Fibroblast of lung (primary cell): ENCODE measurements at places on chromosomes 7 and 10.

DNA sequence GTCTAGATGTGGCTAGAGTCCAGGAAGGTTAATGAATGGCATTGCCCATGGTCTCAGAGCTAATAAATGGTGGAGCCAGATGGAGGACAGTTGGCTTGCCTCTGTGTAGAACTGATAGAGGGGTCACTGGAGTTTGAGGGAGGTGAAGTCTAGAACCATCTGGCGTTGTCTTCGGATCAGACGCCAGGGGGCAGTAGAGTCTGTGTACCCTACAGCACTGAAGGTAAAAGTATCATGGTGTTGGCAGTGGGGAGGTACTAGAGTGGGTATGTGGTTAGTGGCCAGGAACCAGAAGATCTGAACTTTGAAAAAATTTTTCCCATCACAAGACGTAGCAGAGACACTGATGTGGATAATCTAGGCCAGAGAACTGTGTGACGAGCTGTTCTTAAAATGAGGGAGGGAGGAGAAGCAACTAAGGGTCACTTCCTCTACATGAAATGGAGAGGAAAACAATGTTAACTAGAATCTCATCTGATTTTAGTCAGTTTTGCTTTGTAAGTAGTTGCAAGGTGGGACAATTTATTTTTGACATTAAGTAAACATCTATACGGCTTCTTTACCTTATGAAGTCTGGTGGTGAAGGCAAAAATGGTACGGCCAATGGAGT is 227.9 kb upstream of the PRSS58 start:
- H3K36me3 ChIP-seq = no peaks in the 10 kb centered on the region
- no peak overlapping the region for H3K4me3 ChIP-seq

DNA sequence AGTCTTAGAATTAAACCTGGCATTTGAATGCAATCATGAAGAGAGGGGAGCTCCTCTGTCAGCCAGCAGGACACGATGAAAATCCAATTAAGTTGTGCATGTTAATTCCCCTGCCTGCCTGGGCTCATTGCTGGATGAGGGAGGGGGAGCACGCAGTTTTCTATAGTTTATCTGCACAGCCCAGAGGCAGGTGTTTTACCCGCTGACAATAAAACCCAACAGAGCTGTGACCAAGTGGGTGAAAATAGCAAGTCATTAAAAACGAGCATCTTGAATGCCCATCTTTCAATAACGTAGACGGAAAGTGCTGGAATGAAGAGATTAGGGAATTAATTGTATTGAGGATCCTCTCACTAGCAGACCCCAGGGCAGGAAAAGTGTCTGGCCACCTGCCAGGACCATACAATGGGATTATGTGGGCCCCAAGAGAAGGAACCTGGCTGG is 100.1 kb upstream of the FAM20C start:
- no peak for DNase-seq
- H3K4me3 ChIP-seq = no peak overlapping the region
- H3K27me3 ChIP-seq = no peaks in the 10 kb centered on the region
- no peak overlapping the region for H3K27ac ChIP-seq
- peaks cover 21% of the 10 kb centered on the region for H3K4me1 ChIP-seq

GRCh38 chr7:115851291-115851690 is 179.3 kb downstream of the TFEC start:
- no peaks in the 10 kb centered on the region for H3K27me3 ChIP-seq
- no peaks in the 10 kb centered on the region for H3K36me3 ChIP-seq
- H3K27ac ChIP-seq = no peak overlapping the region
- peak; percentile 83 for DNase-seq
- H3K4me3 ChIP-seq = no peak overlapping the region

DNA sequence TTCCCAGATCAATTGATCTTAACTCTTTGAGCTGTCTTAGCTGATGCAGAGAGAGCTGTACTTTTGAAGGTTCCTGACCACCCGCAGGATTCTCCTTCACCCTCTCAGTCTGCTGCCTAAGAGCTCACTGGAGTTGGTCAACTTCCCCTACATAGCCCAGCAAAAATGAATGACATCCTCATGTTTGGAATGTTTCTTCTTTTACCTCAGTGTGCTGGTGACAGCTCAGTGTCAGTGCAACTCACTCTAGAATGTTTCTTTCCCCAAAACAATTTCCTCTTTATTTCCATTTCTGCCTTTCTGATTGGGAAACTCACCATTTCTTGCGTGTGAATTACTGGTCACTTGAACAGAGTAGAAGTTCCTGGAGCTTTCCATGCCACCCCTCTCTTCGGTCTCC is 48.7 kb downstream of the LSMEM1 start:
- no peaks in the 10 kb centered on the region for H3K4me1 ChIP-seq
- H3K27ac ChIP-seq = no peak overlapping the region
- DNase-seq = no peak
- H3K27me3 ChIP-seq = no peaks in the 10 kb centered on the region
- H3K36me3 ChIP-seq = no peaks in the 10 kb centered on the region

- H3K27me3 ChIP-seq = no peaks in the 10 kb centered on the region
- no peak within 1 kb of the TSS for H3K27ac ChIP-seq
- H3K4me3 ChIP-seq = no peak within 1 kb of the TSS
- H3K36me3 ChIP-seq = no peaks in the 10 kb centered on the region
- no peaks in the 10 kb centered on the region for H3K4me1 ChIP-seq
These were observed at the start of gene C10orf120 for GRCh38 chr10:122699796-122700455. Gene C10orf120, minus strand, starts transcription at chr10:122699846. Its CDS starts 56 bp downstream, at chr10:122699790.

GRCh38 chr10:4144817-4145216 is 359.8 kb upstream of the KLF6 start:
- no peaks in the 10 kb centered on the region for H3K4me1 ChIP-seq
- no peak overlapping the region for H3K4me3 ChIP-seq
- DNase-seq = peak; percentile 39
- no peaks in the 10 kb centered on the region for H3K27me3 ChIP-seq
- no peaks in the 10 kb centered on the region for H3K36me3 ChIP-seq
- no peak overlapping the region for H3K27ac ChIP-seq

DNA sequence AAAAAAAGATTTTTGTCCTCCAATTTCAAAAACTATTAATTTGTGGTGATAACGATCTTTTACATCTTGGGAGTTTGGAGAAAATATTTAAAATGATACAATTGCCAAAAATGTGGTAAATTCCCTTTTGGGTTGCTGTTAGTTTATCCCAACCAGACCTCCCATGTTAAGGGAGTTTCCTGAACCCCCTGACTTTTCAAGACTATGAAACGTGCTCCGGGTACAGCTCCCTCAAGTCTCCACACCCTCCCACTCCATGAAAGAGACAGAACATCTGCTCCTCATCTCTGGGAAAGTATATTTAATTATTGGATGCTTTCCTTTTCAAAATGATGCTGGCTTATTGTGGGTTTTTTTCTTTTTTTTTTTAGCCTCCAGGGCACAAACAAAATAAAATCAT is 534.6 kb upstream of the NRP1 start:
- H3K4me3 ChIP-seq = no peak overlapping the region
- no peaks in the 10 kb centered on the region for H3K4me1 ChIP-seq
- no peaks in the 10 kb centered on the region for H3K36me3 ChIP-seq
- DNase-seq = no peak
